ENCODE measurements at places on chromosomes 12 and 14.

GRCh38 chr14:26761532-26761931, 163.7 kb upstream of the NOVA1 start:
- DNase-seq = no peak

GRCh38 chr12:16531621-16532020, 74.3 kb downstream of the LMO3 start:
- no peak for DNase-seq

- no peak for DNase-seq
Measured at GRCh38 chr14:74684434-74684833, 28.4 kb downstream of the AREL1 start.

DNA sequence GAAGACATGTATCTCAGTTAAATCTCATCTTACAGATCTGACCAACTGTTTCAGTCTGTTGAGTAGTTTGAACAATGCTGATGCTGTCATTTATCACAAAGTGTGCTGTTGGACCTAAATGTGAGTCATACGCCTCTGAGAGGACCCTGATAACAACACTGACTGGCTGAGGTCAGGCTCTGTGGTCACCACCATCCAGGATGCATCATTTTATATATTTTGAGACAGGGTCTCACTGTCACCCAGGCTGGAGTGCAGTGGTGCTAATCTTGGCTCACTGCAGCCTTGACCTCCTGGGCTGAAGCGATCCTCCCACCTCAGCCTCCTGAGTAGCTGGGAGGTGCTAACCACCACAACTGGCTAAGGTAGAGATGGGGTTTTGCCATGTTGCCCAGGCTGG, 181.0 kb upstream of the RGS6 start:
- DNase-seq = no peak

DNA sequence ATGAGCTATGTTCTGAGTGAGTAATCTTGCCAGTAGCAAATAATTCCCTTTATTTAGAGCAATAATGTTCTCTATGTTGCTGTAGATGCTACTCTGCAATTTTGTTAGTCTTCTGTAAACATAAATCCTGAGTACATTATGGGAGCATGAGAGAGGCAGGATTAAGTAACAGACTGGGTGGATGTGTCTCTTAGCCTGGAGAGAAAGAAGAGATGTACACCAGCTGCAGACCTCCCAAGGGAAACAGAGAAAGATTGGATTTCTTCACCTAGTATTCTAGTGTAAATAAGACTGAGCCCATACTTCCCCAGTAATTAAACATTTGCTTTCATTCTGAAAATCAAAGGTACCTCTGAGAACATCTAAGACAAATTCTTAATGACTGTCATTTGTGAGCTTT, 564.0 kb downstream of the TRHDE start:
- DNase-seq = no peak

- DNase-seq = no peak
Measured at GRCh38 chr14:61047021-61047420, 66.0 kb downstream of the SLC38A6 start.

GRCh38 chr14:39212693-39213092, 21.0 kb upstream of the MIA2 start:
- no peak for DNase-seq

Measured in HS-5 (cell line).